ENCODE measurements at places on chromosomes 12 and 14.

GRCh38 chr14:41476526-41476925, 130.2 kb upstream of the LRFN5 start:
- DNase-seq = no peak

DNA sequence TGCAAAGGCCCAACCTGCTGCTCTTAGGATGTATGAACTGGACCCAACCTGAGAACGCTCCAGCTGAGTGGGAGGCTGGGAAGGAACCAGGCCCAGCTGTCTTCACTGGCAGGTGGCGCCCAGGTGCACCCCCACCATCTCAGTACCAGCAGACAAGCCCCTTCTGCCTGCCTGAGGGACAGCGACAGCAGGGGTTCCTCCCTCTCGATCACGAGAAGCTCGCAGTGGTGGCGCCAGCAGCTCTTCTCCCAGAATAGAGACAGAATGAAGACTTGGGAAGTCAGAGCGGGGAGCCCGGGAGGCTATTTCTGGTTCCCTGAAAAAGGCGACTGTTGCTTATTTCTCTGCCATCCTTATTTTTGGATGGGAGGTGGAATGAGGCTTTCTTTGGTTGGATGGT, 46.5 kb downstream of the CHGA start:
- no peak for DNase-seq

GRCh38 chr12:82329508-82329907, 28.7 kb downstream of the CCDC59 start:
- DNase-seq = no peak

- no peak for DNase-seq
Measured at GRCh38 chr14:99234961-99235571, 36.9 kb downstream of the BCL11B start.

GRCh38 chr12:93944911-93945310, 203.5 kb upstream of the PLXNC1 start:
- no peak for DNase-seq

- DNase-seq = no peak
Measured at GRCh38 chr12:101957252-101957959, 80.0 kb downstream of the DRAM1 start.

DNA sequence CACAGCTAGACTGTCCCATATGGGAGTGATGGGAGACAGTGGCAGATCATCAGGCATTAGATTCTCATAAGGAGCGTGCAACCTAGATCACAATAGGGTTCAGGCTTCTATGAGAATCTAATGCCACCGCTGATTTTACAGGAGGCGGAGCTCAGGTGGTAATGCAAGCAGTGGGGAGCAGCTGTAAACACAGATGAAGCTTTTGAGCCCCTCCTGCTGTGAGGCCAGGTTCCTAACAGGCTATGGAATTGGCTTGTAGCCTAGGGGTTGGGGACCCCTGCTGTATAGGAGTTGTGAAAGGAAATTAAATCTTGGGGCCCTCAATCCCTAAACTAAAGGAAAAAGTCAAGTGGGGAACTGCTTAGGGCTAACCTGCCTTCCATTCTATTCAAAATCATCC, 29.6 kb downstream of the ADIPOR2 start:
- no peak for DNase-seq

- DNase-seq = no peak
Measured at GRCh38 chr12:69935651-69936100, 110.6 kb downstream of the MYRFL start.

DNA sequence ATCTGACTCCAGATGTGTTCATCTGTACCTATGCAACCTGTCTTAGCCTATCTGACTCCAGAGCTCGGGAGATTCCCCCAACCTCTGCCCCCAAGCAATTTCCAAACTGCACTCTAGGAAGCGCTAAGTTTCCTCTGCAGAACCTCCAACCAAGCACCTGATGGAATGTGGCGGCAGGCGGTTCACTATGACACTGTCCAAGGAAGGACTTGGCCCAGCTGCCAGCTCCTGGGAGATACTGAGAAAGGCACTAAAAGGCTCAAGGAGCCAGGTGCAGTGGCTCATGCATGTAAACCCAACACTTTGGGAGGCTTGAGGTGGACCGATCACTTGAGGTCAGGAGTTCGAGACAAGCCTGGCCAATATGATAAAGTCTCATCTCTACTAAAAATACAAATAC, 244.0 kb downstream of the BCL11B start:
- no peak for DNase-seq

DNA sequence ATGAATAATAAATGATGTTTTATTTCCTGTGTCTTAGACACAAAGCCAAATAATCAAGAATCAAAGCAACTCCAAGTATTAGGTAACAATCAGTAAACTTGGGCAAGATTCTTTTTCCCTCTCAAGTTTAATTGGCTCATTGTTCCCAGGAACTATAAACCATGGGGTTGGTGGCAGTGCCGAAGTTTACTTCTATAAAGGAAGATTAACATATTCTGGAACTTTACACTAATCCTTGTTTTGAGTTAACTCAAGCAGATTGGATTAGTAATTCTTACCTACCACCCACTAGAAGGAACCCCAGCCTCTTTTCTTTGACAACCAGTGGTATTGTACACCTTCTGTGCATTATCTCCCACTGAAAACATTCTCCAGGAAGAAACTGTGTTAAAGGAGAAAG, 197.1 kb downstream of the EXOC5 start:
- no peak for DNase-seq

DNA sequence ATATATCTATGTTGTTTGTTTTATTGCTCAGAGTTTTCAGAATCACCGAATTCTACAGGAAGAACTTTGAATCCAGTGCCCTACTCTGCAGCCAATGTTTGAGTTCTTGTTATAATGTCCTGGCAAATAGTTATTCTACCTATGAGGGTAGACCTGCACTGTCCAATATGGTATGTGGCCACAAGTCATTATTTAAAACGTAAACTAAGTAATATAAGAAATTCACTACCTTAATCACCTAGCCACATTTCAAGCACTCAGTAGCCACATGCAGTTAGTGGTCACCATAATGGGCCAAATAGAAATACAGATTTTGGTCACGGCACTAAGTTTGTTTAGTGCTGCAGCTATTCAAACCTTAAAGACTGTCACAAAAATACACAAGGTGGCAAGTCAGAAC, 26.4 kb downstream of the GNPTAB start:
- no peak for DNase-seq

GRCh38 chr14:59358784-59359183, 106.4 kb downstream of the GPR135 start:
- no peak for DNase-seq

DNA sequence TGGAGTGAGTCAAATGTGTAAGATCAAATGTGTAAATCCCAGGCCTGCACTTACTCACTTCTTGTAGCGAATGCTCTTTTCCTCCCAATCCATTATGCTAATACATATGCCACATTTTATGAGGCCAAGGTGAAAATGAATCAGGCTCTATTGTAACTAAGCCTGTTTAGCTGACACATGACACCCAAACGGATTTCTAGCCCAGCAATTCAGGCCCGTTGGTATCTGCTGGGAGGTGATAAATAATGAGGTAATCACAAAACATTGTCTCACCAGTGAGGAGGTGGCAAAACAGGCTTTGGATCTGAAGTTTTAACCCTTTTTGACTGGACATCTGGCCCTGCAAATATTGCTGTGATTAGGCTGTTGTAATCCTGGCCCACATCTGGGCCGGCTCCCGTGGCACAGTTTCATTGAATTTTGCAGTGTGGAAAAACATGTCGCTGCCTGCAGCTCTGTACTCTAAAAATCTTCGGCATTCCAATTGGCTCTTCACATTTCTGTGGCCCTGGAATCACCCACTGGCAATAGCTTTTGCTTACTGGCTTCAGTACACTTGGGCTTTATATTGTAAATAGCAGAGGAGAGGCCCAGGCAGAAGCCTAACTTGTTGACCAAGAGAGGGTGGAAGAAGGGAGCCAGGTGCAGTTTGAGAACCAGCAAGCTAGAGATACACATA, 106.1 kb downstream of the PAX9 start:
- peak; percentile 88 for DNase-seq

DNA sequence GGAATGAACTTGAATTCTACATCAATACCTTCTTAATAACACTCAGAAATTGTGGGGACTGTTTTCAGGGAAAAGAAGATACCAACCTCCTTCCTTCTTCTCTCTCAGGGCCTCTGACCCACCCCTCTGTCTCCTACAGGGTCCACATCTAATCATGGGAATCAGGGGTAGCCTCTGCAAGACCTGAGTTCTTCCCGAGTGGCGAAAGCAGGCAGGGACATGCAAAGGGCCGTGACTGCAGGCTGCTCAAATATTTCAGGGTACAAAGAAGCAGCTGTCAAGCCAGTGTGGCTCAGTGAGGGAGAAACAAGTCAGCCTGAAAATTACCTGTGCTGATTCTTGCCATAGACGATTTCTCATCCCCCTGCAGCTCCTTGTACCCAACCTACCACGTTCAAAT, 123.1 kb upstream of the PARP11 start:
- DNase-seq = no peak

DNA sequence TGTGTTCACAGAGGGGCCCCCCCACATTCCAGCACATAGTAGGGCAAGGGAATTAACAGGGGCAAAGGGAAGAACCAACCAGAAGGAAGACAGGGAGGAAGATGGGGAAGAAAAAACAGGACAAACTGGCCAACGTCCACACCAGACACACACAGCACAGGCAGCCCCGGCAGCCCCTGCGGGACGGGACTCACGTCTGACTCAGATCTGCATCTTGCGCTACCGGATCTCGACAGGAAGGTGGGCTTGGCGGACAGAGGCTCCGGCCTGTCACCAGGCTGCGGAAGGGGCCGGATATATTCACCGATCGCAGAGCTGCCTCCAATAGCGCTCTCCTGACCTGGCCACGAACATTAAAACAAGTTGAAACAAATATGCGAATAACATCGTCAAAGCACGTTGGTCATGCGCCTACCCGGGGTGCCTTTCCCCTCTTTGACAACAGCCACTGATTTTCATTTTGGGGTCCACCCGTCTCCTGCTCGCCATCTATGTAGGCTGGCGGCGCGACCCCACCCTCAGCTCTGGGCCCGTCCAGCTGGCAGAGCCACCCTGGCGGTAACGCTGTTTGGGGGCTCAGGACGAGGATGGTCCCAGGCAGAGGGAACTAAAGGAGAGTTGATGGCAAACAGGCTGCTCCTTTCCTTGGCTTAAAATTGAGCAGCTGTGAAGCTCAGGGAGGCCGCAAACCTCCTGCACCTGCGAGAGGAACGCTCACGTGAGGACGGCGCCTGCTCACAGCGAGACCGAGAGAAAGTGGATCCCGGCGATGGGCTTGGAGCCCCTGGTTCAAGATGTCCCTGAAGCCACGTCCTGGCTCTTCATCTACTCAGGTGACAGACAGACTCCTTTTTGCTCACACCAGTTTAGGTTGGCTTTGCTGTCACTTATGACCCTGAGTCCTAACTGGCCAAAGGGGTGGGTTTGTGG, 113.6 kb downstream of the PIWIL1 start:
- no peak for DNase-seq

GRCh38 chr12:131860472-131861260, 32.5 kb downstream of the MMP17 start:
- no peak for DNase-seq

- no peak for DNase-seq
Measured at GRCh38 chr14:22567437-22567836, 21.6 kb downstream of the DAD1 start.

DNA sequence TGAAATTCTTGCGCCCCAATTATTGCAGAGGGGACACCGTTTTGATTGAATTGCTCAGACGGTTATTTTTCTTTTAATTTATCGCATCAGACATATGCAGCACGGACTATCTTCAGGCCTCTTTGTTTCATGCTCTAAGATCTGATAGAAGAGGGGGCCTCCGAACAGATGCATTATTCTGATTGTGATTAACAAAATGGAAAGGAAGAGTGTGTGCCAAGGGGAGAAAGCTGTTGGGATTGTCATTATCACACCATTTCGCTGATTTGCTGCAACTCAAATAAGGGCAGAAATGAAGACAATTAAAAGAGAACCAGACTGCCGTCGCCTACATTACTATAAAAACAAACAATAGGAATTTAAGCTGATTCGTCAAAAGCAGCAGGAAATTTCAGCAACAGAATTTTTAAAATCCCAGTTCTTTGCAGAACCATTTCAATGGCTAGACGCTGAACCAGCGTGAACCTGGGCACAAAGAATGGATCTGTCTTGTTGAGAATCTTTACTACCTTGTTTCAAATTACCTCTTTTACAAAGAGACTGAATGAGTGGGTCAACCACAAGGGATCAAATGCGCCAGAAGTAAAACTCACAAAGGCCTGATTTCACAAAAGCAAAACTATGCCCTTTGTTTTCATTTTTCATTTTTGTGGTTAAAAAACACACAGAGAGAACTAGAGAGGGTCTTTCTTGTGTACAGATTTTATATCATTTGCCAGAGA, 30.6 kb downstream of the TMEM132D start:
- DNase-seq = no peak

DNA sequence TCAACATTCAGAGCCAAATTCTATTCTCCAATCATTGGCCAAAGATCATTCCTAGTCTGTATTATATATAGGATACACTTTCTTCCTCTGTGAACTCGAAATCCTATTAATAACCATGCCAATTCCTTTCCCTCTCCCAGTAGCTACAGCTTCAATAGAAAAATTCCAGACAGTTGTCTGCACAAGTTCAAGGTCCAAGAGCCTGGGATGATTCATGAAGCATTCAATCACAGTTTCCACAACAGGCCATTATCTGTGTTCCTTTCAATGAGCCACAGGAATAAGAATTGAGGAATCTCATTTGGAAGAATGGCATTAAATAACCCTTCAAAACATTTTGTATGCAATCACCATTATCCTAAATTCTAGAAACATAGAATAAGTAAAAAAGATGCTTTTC, 437.4 kb downstream of the RMST start:
- no peak for DNase-seq

- no peak for DNase-seq
Measured at GRCh38 chr12:132954471-132955048, 1.5 kb downstream of the ZNF605 start.

- DNase-seq = no peak
Measured at GRCh38 chr12:25256005-25256404, 5.3 kb upstream of the KRAS start.
